ENCODE measurements at places on chromosomes 4 and X. TPM values are rescaled to one million over a fixed set of nuclear protein-coding genes. Genes with fewer than 3 reads are reported as not detected.
A peak's percentile ranks its signal among the peaks of the same experiment; 100 is the strongest.

The GBA3 gene
- total RNA-seq = 4.6 TPM

- peak; percentile 87 for DNase-seq
Observed at GRCh38 chrX:12946838-12947544, 27.9 kb upstream of the TMSB4X start.

DNA sequence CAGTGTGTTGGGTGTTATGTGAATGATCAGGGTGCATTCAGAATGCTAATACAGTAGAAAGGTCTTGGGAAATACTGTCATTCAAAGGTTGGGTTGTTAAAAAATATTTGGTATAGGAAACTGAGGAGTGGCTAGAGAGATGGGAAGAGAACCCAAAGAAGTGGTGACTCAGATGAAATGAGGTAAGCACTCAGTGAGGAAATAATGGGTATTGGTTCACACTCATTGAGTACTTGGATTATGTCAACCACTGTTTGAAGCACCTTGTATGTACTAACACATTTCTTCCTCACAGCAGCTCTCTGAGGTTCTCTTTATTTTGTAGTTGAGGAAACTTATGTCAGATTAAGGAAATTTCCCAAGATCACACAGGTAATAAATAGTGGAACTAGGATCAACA lies 40.8 kb upstream of the NUDT6 start:
- no peak for DNase-seq

DNA sequence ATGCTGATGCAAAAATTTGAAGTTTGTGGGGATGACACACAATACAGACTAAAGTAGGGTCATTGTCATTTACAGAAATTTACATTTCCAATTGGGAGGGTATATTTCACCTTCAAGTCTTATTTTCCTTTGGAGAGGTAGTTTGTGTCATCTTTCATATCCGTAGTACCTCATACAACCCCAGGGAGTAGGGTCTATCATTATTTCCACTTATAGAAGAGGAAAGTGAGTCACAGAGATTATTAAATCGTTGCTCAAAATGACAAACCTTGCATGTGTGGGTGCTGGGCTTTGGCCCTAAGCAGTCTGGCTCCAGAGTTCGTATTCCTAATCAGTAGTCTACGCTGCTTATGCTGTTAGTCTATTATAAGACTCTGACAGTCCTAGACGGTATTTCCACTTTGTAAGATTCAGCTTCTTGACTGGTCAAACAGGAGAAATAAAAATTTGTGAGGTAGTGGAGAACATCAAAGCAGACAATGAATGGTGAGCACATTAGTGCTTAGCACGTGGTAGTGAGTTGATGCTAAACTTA lies 516.5 kb downstream of the PCDH7 start:
- no peak for DNase-seq

The VGLL1 gene
- not detected for total RNA-seq

The PPP1R2C gene
- not detected for total RNA-seq

- DNase-seq = no peak
Observed at GRCh38 chr4:20095805-20096541, 155.7 kb upstream of the SLIT2 start.

The CT45A10 gene
- total RNA-seq = 0.49 TPM

The CSAG3 gene
- not detected for total RNA-seq

- DNase-seq = peak; percentile 40
Observed at GRCh38 chr4:89111833-89112563, 665 bp downstream of the TIGD2 start.

GRCh38 chr4:15325987-15326386 lies 101.8 kb upstream of the C1QTNF7 start:
- DNase-seq = no peak

- peak; percentile 77 for DNase-seq
Observed at GRCh38 chrX:132488819-132489577, at the start of gene MBNL3. MBNL3 (minus strand) TSS chrX:132489038; CDS start chrX:132439611, 49,427 bp downstream.

DNA sequence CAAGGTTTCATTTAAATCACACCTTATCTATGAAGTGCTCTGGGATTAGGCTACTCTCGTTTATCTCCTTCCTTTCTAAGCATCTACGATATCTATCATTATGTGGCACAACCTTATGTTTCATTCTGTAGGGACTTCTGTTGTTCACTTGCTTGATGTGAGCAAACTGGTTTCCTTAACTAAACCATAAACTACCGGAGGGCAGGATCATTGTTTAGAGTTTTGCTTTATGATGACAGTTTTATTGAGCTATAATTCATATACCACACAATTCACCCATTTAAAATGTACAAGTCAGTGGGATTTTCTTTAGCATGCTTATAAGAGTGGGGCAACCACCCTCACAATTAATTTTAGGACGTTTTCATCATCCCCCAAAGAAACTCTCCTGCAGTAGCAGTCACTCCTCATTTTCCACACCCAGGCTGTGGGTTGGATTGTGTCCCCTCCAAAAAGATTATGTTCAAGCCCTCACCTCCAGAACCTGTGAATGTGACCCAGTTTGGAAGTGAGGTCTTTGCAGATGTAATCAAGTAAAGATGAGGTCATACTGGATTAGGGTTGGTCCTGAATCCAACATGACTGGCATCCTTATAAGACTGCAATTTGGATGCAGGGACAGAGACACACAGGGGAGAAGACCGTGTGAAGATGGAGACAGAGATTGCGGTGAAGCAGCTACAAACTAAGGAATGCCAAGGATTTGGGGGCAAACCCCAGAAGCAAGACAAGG lies 42.1 kb upstream of the SH3RF1 start:
- DNase-seq = no peak

DNA sequence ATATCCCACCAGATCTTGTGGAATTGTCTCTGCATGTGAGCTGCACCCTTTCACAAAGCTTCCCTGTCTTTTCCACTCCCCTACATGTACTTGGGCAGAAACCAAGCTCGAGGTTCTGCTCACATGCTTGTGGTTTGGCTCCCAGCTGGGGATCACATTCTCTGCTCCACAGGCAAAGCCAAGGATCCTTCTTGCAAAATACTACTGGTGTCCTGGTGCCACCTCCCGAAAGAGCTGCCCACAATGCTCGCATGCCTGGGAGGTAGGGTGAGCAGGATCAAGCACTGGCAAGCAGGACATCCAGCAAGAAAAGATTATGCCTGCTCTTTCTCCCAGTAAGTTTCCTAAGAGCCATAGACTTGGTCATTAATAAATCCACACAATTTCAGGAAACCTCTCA lies 45.1 kb upstream of the PPARGC1A start:
- peak; percentile 32 for DNase-seq

The PTCHD1 gene
- 1.6 TPM for total RNA-seq

The ADH6 gene
- total RNA-seq = 24.5 TPM

- no peak for DNase-seq
Observed at GRCh38 chr4:43049326-43049725, 156.8 kb downstream of the GRXCR1 start.

DNA sequence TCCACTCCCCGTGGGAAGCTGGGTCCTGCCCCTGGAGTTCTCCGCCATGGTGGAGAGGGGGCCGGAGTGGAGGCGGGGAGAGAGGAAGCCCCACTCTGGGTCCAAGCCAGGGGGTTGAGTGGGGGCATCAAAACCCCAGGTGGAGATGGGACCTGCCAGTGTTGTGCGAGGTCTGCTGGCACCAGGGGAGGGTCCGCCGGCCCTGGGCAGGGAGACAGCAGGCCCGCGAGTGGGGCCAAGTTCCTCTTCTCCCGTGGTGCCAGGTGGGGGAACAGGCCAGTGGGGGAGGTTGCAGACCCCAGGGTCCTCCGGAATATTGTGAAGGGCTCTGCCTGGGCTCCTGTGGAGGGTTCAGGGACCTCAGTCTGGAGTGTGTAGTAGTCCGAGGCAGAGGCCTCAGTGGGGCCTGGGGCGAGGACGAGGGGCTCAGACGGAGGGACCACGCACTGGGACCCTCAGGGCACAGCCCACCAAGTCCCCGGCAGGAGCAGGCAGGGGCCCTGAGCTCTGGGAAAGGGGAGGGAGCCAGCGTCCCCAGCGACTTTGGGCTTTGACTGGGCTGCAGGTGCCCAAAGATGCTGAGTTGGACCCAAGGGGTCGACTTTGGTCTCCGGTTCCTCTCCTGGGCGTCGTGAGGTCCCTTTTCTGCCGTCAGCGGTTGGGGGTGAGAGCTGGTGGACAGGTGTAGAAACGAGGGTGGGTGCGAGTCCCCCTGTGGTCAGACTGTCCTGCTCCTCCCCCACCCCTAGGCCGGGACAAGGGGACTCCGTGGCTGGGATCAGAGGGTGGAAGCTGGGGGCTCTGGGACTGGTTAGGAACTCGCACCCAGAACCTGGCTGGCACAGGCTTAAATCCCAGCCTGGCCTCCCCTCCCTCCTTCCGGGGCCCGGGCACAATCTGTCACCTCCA lies 43.8 kb upstream of the NKX1-1 start:
- DNase-seq = no peak

DNA sequence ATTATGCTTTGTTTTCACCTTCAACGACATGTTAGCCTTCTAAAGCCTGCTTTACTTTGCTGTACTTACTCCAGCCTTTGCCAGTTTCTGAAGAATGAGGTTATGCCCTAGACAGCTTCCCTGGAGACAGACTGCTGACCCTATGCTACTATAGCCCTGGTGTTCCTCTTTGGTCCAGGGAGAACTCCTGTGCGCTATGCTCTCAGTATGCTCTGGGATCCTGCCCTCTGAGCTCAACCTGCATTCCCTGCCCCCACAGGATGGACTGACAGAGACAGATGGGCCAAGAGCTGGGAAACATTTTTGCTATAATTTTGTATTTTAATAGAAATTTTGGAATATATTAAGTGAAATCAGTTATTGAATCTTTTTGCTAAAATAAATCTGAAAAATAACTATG lies 425.9 kb downstream of the TMA16 start:
- no peak for DNase-seq

The NAP1L2 gene
- total RNA-seq = 1.8 TPM

The SLC34A2 gene
- total RNA-seq = not detected

The TRO gene
- 1.6 TPM for total RNA-seq

GRCh38 chrX:44951572-44952067 lies 78.6 kb downstream of the KDM6A start:
- no peak for DNase-seq

The DRP2 gene
- total RNA-seq = 1.1 TPM

DNA sequence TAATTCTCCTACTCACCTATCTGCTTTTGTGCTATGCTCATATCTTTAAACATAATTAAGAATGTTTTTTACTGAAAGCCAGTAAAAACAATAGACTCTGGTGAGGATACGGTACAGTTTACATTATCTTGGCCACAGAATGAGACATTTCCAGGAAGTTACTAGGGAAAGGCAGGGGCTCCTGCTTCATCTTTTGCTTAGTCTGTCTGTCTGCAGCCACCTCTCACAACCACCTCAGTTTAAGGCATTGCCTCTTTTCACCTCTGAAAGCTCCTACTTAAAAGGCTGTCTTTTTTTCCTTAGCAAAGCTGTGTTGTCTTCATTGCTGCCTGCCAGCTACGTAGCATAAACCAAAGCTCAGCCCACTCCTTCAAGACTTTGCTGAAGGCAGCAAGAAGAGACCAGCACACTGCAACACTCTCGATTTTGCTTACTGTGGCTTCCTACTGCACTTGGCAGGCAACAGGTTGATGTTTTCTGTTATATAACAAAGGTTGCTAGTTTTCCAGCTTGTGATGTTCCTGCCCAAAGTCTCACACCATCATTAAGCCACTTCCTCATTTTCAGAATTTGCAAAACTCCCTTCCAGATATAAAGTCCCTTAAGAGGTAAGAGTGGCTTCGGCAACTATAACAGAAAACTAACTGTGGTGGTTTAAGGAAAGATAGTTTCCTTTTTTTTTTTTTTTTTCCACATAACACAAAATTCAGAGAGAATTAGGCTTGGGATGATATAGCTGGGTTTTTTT lies 432.9 kb downstream of the GRXCR1 start:
- DNase-seq = no peak

DNA sequence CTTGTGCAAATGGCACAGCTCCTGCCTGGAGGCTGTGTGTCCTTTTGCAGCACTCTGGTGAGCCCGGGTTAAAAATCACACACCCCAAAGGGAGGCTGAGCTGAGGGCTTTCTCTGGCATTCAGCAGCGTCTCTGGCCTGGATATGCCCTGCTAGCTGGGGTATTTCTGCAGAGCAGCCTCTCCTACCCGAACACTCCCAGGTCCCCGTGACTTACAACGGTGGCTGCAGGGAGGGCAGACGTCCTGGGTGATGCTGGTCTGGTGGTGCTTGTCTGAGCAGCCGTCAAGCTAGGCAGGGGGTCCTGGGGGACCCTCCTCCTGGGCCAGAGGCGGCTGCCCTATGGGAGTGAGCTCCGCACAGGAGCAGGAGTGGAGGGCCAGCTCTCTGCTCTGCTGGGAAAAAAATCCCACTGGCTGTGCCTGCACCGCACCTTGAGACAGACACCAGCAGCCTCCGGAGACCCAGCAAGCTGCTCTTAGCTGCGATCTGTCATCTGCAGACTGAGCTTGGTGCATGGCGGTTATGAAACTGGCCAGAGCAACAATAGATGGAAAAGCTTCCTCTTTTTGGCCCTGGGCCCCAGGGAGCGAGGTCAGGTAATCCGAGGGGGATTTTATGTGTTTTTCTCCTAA lies 41.3 kb upstream of the ASMTL start:
- DNase-seq = no peak

The MAEA gene
- total RNA-seq = 65.8 TPM

The MTM1 gene
- total RNA-seq = 36.8 TPM

GRCh38 chr4:26217481-26217880 lies 103.3 kb upstream of the RBPJ start:
- no peak for DNase-seq

GRCh38 chr4:46016306-46016705 lies 107.5 kb downstream of the GABRG1 start:
- no peak for DNase-seq

- DNase-seq = no peak
Observed at GRCh38 chr4:25233194-25233593, 639 bp upstream of the PI4K2B start.

DNA sequence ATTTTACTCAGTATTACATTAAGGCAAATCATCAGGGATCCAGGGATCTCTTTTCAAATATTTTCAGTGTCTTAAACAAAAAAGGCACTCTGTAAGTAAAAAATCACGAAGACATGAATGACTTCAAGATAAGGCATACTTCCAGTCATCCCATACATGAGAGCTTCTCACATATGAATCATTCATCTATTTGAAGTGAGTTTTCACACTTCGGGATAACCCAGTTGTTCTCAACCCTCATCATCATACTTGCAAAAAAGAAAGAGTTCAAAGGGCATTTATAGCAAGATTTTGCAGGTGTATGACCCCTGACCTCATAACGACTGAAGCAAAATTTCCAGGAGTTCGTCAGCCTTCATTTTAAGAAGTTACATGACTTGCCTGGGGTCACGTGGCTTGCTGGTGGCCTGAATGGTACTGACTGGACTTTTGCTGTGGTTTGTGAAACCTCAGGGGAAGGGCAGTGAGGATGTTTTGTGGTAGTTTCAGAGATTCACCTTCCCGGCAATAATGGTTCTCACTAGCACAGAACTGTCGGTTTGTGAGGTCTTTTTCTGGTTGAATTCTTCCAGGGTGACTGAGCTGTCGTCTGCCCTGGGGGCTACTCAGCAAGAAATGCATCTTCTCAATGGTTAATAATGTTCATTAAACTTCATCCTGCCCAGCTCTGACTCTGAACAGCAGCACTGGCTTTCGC lies 115.8 kb upstream of the SHISA3 start:
- DNase-seq = no peak

The GPR34 gene
- 2.3 TPM for total RNA-seq

The KDR gene
- total RNA-seq = 6.5 TPM

DNA sequence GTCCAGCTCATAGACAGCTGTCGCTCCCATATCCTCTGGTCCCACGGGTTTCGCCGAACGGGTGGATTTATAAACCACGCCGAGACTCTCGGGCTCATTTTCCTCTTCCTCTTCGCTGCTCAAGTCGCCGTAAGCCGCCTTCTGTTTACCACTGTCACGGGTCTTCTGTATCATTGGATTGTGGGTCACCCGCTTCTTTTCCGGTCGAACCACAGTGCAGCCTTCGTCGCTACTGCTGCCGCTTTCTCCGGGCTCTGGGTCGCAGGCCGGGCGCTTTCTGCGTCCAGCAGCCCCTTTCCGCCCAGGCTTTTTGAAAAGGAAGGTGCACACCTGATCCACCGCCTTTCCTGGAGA lies 311 bp downstream of the RNF113A start:
- peak; percentile 38 for DNase-seq
